ENCODE measurements at places on chromosomes 6 and 20.

DNA sequence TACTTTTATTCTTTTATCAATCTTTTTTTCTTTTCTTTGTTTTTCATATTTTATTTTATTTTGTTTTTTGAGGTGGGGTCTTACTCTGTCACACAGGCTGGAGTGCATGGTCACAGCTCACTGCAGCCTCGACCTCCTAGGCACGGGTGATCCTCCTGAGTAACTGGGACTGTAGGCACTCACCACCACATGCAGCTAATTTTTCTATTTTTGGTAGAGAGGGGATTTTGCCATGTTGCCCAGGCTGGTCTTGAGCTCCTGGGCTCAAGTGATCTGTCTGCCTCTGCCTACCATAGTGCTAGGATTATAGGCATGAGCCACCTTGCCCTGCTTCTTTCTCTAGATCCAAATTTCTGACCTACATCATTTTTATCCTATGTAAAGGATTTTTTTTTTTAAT is 153.2 kb downstream of the CDKAL1 start:
- no peak for DNase-seq

DNA sequence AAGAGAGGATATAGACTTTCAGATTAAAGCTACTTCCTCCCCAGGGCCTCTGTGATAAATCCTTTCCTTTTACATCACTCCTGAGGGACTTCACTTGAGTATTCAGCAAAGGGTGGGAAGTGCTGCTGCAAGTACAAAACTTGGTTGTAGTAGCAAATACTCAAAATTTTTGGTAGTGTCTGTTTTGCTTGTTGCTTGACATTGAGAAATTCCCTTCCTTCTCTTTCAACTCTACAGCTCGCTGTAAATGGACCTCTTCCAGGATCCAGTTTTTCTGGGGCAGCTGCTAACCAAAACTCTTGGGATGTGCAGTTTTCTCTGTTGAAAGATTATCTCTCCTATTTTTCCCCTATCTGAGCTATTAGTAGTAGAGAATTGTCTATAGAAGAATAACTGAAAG is 472.0 kb downstream of the CD109 start:
- no peak for DNase-seq

DNA sequence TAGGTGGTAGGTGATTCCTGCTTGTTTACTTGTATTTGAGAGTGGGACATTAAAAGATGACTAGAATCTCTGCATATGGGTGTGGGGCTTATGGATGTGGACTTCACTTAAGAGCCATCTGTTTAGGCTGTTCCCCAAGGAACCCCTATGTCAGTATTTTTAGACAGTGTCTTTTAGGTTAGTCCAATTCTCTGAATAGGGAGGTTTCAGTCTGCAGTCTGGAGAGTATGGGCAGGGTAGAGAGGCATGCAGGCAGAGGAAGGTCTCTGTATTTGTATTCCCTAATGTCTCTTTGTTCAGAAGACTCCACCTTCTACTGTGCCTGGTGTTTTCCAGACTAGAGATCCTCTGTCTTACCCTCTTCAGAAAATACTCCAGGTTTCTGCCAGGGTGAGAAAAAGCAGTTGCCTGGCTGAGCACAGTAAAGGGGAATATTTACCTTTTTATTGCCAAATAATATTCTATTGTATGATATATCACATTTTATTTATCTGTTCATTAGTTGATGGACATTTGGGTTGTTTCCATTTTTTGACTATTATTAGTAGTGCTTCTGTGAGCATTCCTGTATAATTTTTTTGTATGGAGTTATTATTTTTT is 19.1 kb downstream of the SLX4IP start:
- no peak for DNase-seq

GRCh38 chr6:37868447-37868825 is 48.9 kb downstream of the ZFAND3 start:
- DNase-seq, result no peak

DNA sequence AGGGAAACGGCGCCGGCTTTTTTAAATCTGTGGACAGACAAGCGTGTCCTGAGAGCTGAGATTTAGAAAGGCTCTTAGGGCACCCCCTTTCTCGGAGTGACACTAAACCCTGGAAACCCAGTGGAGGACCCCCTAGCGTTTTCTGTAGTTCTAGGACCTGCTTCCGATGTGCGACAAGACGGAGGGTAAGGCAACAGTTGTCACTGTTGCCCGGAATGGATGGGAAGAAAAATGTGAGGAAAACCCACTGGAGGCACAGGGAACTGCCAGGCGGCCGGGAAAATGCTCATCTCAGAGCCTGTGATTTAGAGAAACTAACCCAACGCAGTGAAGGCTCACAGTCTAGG is 551 bp upstream of the ATP5F1E start:
- DNase-seq, result no peak

- no peak for DNase-seq
Observed at GRCh38 chr6:135419162-135419561, 78.4 kb downstream of the AHI1 start.
